ENCODE measurements at places on chromosomes 2 and 18. TPM values are rescaled to one million over a fixed set of nuclear protein-coding genes. Genes with fewer than 3 reads are reported as not detected.

Gene TSPYL6
- not detected for total RNA-seq

Gene IMPACT
- total RNA-seq, result 12.5 TPM

Gene TACR1
- not detected for total RNA-seq

Gene PCARE
- not detected for total RNA-seq

Gene SLC1A4
- total RNA-seq, result 10.3 TPM

Gene FBXO41
- 9.8 TPM for total RNA-seq

Gene CXCR1
- total RNA-seq, result not detected

Gene ARPC2
- total RNA-seq, result 412 TPM

Gene POTEC
- not detected for total RNA-seq

Gene IL1R2
- not detected for total RNA-seq

Gene UGT1A3
- not detected for total RNA-seq
